ENCODE measurements at places on chromosomes 13 and 19.
A peak's percentile ranks its signal among the peaks of the same experiment; 100 is the strongest.

- DNase-seq: no peak
These were observed 139.2 kb downstream of the SLITRK5 start for GRCh38 chr13:87810391-87810801.

DNA sequence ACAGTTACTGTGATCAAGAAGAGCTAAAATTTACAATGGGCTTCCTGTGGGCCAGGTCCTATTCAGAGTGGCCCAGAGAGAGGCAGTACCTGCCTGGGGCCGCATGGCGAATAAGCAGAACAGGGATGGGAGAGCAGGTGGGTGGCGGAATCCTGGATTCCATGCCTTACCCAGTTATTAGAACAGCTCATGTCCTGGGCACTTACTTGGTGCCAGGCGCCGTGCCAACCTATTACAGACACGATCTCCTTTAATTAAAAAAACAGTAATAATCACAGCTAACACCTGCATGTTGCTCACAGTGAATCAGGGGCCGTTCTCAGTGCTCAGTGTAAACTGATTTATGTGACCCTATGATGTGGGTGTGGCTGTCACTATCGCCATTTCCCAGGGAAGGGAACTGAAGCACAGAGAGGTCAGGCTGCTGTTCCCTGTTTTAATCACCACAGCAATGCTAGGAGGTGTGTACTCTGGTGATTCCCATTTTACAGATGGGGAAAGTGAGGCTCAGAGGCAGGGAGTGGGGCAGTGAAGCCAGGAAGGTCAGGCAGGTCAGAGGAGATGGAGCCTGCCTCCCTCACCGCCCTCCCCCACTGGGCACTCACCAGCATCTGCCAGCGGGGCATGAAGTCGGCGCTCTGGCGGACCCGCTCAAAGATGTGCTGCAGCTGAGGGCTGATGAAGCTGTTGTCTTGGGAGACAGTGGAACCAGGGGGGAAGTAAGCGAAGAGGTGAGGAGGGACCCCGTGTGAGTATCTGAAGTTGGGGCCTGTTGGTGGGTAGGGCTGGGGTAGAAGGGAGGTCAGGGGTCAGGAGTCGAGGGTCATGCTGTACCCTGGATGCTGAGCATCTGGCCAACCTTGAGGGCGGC lies 12.0 kb downstream of the COQ8B start:
- DNase-seq: no peak

DNA sequence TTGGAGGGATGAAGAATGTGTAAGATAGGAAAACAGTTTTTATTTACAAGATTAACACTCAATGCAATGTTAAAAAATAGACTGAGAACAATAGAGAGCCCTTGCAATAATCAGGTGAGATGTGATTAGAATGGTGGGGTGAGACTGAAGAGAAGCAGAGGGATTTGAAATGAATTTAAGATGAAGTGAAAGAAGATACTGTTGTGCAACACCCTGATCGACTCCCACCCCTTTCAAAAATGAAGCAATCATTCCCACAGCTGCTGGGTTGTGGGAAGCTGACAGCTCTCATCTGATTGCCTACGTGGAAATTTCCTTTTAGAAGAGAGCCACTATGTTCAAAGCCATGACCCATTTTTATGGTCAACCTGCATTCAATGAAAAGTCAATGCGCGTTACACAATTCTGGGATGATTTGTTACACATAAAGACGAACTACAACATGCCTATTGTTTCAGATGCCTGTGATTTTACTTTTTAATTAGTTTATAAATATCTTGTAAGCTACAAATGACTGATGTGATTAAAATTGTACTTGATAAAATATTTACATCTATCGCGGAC lies 1374.8 kb downstream of the PCDH9 start:
- DNase-seq: peak; percentile 60

GRCh38 chr13:44810061-44810840 lies 179.0 kb downstream of the NUFIP1 start:
- DNase-seq: no peak

DNA sequence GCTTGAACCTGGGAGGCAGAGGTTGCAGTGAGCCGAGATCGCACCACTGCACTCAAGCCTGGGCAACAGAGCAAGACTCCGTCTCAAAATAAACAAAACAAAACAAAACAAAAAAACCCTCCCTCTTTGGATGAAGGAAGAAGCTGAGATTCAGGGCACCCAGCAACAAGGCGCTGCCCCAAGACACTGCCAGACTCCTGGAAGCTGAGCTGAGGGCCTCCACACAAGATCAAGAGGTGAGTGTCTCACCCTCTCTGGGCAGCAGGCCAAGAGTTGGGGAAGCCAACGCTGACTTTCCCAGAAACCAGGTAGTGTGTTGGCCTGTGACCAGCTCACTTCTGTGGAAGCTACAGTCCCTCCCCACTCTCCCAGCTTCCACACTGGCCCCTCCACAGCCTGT lies 3.7 kb upstream of the TYROBP start:
- DNase-seq: no peak

- DNase-seq: no peak
These were observed 278.1 kb downstream of the DNAJC15 start for GRCh38 chr13:43301346-43301969.

DNA sequence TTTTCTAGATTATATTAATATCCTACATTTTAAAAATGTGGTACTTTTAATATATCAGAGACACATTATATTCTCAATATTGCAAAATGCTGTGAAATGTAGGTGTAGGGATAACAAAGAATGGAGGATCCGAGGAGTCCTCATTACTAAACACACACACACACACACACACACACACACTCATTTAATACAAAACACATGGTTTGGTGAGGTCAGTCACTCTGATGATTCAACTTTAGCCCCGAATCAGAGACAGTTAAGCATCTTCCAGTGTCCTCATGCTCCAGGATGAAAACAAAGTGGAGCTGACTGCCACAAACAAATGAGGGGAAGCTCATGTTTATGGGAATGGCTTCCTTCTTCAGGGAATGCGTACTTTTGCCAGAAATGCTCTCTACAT lies 147.5 kb downstream of the CYSLTR2 start:
- no peak for DNase-seq
